CD4-positive, alpha-beta T cell treated with Interleukin-17A for 1 hour (primary cell): ENCODE measurements at places on chromosomes 11 and 22.

DNA sequence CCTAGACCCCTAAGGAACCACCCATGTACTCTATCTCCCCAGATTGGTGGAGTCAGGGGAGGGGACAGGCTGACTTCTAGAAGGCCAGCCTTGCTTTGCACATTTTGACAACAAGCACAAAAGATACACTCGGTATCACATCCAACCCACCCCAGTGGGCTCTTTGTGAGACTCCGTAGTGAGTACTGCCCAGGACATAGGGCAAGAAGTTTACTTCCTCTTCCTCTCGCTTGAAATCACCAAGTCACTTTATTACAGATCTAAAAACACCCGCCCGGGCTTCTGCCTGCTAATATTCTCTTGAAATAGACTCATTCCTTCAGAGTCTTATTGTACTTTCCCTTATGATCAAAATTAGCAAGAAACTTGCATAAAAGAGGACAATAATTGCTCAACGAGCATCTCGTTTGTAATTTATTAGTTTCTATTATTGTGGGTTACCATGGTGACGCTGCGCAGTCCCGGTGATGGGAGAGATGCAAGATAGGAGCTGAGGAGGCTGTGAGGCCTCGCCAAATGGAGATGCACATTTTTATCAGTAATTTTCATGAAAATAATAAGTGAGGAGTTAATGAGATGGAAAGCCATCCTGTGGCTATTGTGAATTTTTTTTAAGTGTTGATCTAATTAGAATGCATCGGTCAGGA is 96.9 kb downstream of the FEZ1 start:
- no peak for DNase-seq

GRCh38 chr11:22656130-22656529 is 10.3 kb upstream of the GAS2 start:
- DNase-seq, result no peak

DNA sequence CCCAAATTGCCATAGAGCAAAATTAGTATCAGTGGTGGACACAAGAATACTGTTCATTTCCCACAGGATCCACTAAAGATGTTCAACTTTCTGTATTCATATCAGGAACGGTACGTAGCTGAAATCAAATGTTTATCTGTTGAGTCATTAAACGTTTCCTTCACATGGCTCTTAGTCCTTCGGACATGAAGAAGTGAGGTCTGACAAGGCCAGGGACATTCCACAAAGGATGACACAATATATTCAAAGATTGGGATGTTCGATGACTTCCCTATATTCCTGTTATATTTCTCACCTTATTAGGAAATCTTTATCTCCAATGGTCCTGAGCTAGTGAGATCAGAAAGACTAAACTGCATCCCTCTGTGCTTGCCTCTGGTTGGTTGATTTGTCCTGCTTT is 129.0 kb downstream of the ETS1 start:
- DNase-seq, result no peak

- no peak for DNase-seq
These were observed 25.6 kb upstream of the RRM1 start for GRCh38 chr11:4068962-4069361.

DNA sequence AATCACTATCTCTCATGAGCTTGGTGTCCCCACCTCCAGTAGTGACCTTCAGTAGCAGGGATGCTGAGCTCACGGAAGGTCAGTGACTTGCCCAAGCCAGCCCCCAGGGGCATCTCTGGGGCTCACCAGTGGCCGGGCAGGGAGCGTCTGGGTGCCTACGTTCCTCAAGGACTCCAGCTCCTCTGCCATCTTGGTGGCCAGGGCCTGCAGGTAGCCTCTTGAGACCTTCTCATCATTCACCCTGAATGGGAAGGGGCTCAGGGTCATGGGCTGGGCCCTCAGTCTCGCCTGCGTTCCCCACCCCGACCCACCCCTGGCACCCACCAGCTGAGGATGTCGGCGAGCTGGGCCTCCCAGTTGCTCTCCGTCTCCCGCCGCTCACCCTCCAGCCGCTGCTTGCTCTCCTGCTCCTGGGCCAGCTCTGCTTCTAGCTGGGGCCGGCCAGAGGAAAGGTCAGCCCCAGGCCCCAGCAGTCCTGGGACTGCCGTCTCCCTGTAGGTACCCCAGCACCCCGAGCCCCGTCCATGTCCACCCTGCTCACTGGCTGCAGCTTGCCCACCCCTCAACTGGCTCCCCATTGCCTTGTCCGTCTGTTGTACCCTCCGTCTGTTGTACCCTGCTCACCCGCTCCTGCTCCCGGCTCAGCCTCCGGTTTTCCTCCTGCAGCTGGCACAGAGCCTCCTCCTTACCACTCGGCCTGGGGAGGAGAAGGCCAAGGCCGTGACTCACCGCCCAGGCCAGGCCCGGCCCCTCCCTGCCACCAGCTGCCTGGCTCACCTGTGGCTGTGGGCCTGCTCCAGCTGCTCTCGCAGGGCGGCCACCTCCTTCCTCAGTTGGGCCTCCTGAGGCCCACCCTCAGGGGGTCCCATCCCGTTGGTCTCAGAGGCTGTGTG is 9.5 kb downstream of the CDC42BPG start:
- no peak for DNase-seq
